ENCODE measurements at places on chromosomes 12 and 14.

- no peak for DNase-seq
Measured at GRCh38 chr12:6528539-6529235, 5.6 kb upstream of the GAPDH start.

GRCh38 chr12:103373088-103373523 lies 122.7 kb downstream of the C12orf42 start:
- DNase-seq: no peak

GRCh38 chr14:54609576-54609975 lies 42.6 kb downstream of the SAMD4A start:
- no peak for DNase-seq

DNA sequence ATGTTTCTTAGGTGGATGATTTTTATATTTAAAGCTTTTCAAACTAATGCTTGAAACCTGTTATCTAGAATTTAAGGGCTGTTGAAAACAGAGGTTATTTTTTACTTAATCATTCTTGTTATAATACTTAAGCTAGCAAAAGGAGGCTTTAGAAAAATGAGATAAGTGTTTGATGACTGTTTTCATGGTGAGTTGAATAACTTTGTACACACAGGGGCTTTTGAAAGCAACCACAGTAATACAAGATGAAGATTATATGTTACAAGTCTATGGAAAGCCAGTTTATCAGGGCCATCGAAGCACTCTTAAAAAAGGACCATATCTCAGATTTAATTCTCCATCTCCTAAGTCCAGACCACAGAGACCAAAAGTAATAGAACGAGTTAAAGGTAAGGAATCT lies 33.3 kb downstream of the KIAA0586 start:
- DNase-seq: no peak

DNA sequence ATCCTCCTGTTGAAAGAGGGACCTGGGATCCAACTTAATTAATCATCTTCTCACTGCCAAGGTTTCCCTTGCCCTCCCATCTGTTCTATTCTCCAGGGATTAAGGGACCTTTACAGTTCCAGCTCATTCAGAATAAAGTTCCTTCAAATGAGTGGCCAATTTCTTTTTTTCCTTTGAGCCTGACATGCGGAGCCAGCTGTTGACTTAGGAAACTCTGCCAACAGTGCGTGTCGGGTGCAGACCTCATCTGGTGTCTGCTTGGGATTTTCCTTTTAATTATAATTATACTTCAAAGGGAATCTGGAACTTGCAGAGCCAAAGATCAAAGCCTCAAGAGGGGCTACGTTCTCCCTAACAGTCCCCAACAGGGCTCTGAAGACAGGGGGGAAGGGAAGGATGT lies 64.8 kb downstream of the CCDC60 start:
- DNase-seq: no peak

DNA sequence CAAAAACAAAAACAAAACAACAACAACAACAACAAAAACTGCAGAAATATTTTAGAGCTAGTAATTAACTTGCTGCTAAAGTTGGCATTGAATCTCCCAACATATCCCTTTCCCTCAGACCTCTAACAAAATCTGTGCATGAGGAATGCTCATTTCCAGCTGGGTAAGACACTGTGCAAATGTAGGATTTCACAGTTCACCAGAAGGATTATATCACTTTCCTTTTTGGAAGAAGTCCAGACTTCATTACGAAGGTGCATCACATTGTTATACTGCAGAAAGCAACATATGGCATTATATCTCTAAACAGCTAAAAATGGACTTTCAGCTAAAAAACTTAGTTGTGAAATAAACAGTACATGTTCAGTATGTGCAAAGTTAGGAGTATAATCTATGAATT lies 341.8 kb downstream of the FSCB start:
- DNase-seq: no peak

DNA sequence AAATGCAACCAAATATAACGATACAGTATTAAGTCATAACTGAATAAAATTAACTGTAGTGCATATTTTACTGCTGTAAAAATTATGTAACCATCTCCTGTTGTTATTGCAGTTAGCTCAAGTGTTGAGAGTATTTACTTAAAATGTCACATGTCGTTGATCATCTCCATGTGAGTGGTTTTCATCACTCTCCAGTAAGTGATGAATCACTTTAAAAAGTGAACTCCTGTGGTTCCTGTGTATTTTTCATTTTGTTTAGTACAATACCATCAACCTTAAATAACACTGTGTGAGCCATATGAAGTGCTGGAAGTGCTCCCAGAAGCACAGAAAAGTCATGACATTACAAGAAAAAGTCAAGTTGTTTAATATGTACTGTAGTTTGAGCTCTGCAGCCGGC lies 104.7 kb upstream of the SLCO1B1 start:
- DNase-seq: no peak

GRCh38 chr14:98957211-98958047 lies 314.6 kb downstream of the BCL11B start:
- DNase-seq: no peak

- no peak for DNase-seq
Measured at GRCh38 chr12:5201554-5202218, 158.0 kb downstream of the KCNA5 start.
